ENCODE measurements at places on chromosomes 2 and 18.

DNA sequence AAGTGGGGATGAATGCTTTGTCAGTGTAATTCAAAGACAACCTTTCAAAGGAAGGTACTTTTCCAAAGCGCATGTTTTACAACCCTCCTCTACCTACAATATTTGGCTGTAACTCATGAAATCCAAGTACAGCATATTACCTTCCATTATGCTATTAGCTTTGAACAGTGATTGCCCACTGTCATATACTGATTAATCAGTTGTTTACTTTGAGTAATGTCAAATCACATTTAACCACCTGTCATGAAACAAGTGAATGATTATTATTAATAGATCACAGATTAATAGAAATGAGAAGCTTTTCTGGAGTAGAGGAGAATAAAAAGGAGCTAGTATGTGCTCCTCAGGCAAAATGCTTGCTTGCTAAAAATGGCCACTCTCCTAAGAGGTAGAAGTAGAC lies 150.5 kb upstream of the SMAD7 start:
- DNase-seq = no peak

DNA sequence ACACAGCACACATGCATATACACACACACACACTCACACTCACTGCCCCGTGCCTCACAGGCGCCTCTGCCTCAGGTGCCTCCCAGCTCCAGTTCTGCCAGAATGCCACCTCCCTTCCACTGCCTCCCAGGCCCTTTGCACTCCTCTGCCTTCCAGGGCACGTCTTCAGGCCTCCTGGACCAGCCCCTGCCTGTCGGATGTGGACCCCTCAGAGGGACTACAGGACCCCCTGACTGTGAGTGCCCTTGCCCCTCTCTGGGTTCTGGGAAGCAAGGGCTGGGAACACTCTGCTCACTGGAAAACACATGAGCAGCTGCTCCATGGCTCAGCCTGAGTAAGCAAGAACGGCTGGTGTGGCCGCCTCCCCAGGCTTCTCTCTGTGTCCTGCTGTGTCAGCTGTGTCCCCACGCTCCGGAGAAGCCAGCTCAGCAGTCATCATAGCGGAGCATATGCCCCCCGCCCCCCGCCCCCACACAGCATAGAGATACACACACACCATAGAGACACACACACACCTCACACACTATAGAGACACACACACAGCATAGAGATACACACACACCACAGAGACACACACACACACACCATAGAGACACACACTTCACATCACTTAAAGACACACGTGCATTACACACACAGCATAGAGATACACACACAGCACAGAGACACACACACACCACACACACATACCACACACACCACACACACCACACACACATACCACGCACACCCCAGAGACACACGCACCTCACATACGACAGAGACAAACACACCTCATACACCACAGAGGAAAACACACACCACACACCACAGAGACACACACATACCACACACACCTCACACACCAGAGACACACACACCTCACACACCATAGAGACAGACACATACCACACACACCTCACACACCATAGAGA lies 271.3 kb downstream of the CYRIA start:
- DNase-seq = no peak

- DNase-seq = peak; percentile 73
These were observed 572 bp downstream of the RPS27A start for GRCh38 chr2:55232863-55233657.

- DNase-seq = no peak
These were observed 244.7 kb downstream of the CTNNA2 start for GRCh38 chr2:79757526-79757925.

- no peak for DNase-seq
These were observed 57.8 kb upstream of the MMADHC start for GRCh38 chr2:149645391-149645790.

DNA sequence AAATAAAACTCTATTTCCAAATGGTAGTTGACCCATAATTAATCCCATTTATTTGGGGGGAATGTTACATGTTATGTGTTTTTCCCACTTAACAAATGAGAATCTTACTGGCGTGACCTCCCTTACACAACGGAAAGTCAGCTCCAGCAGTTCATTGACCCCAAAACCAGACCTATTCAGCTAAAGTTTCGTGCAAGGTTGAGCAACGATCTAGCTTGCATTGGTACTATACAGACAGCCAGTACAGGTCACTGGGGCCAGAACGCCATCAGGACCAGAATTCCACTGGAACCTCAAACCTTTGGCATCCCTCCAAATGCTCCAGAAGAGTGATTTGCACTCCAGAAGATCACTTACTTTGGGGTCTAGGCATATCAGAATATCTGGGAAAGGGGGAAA lies 6.8 kb upstream of the CTAGE1 start:
- no peak for DNase-seq

DNA sequence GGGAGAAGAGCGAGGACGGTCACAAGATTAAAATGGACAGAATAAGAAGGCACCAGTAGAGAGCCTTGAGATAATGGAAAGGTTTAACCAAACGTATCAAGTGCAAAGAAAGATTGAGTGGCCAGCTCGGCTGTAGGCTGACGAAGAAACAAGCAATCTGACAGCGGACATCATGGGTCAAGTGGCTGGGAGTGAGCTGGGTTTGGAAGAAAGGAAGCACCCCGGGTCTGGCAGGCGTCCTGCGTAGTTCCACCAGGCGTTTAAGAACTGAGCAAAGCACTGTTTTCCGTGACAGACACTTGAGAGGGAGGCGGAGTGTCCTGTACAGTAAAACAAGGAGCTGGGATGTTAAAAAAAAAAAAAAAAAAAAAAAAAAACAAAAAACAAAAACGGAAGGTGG lies 27.1 kb downstream of the DAPL1 start:
- DNase-seq = no peak

GRCh38 chr2:180017784-180018183 lies 10.7 kb upstream of the CWC22 start:
- DNase-seq = no peak

DNA sequence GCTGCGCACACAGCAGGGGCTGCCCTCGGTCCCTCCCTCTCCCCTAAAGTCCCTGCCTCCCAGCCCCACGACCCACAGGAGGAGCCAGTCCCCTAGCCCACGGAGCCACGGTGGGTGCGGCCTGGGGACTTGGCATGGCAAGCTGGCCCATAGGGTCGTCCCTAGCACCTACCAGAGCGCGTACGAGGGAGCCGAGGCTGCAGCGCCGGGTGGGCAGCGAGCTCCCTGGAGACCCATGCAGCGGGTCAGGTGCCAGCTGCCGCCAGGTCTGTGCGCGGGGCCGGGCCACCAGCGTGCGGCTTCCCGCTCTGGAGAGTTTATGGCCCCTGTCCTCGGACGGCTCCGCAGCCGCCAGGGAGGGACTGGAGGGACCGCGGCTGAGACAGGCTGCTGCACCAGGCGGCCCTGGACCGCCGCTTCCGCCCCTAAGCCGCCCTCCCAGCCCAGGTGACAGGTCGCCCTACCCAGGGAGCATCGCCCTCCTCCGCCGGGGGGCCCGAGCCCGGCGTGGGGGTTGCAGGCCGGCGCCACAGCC lies 273.6 kb downstream of the CCDC74A start:
- no peak for DNase-seq

- DNase-seq = peak; percentile 65
These were observed 39.7 kb downstream of the RDH14 start for GRCh38 chr2:18520451-18521425.

GRCh38 chr2:225337183-225337582 lies 62.3 kb upstream of the NYAP2 start:
- no peak for DNase-seq

DNA sequence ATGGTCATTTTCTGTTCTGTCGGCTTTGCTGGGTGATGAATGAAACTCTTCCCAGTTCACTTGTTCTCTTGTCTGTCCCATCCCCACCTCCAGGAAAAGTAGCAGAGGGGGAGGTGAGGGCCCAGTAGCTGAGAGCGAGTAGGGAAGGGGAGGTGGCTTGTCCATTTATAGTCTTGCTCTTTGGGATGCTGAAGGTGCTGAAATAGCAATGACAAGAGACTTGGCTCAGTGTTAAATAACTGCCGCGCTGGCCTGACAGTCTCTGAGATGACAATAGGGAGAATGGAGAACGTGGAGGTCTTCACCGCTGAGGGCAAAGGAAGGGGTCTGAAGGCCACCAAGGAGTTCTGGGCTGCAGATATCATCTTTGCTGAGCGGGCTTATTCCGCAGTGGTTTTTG lies at the start of gene SMYD1:
Gene SMYD1 (plus strand): TSS at position 228 of the 400 bp plus-strand sequence. CDS start 40 bp downstream, at position 268.
- DNase-seq = no peak

GRCh38 chr2:88880441-88880953 lies 189.0 kb downstream of the RPIA start:
- no peak for DNase-seq

DNA sequence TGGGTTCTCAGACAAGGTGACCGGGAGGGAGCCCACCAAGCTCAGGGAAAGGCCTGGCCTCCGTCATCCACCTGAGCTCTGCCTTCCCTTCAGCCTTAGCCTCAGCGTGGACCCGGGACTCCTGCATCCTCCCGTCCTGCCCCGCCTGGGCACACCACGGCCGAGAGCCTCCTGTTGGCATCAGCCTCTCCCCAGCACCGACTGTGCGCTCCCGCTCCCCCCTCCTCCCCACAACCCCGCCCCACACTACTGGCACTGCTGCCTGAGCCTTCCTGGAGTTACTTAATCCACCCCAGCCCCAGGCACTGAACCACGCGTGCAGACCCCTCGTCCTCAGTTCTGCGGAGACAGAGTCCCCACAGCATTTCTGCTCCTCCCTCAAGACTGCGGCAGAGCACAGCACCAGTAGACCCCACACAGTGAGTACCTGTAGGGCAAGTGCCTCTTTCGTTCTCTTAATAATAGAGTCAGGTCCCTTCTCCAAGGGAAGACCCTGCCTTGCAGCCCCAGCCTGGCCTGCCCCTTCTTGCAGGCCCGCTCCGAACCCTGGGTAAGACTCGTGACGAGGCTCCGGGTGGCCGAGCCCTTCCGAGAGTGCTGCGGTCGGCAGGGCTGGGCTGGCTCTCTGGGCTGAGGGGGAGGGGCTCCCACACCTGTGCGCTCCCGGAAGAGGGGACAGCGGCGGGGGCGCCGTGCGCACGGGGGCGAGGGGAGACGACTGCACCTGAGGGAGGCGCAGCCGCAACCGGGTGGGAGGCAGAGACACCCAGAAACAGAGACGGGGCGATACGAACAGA lies at the start of gene AMER3:
Gene AMER3 (plus strand): TSS at position 285 of the 797 bp plus-strand sequence. CDS start 6,533 bp downstream, outside the sequence.
- no peak for DNase-seq

DNA sequence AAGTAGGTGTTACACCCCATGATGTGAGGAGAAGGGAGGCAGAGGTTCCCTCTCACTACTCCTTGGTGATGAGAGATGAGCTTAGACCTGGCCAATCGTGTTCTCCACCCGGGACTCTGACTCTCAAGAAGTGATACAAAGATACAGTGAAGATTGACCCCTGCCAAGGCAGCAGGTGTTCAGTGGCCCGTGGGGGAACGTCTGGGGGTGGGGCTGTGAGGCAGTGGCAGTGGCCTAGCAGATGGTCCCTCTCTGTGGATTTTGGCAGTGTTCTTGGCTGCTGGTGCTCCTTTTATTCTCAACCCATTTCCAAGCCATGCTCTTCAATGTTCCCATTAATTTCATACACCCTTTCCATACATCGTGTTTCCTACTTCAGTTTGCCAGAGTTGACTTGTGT lies 120.4 kb upstream of the NEDD4L start:
- no peak for DNase-seq

DNA sequence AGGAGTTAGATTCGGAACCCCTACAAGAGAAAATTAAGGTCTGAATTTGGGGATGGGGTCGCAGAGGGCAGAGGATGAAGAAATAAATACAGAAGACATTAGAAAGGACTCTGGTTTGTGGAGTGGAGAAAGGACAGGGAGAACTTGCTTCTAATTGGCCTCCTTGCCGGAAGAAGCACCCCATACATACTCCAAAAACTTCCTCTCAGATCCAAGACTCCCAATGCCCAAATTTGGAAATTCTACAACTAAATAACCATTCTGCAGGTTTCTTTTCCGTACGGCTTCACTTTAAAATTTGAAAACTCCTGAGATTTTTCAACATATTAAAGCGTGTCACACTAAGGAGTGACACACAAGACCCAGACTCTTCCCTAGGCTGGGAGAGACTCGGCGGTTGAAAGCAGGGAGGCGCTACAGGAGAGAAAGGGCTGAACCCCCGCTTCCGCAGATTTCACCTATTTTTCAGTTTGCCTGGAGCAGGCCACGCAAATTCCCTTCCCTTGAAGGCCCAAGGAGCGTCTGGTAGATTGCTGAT lies 478 bp downstream of the CLHC1 start:
- DNase-seq = no peak
